Activated CD8-positive, alpha-beta T cell treated with anti-CD3 and anti-CD28 coated beads for 36 hours (primary cell): ENCODE measurements at places on chromosomes 5 and 9. TPM values are rescaled to one million over a fixed set of nuclear protein-coding genes. Genes with fewer than 3 reads are reported as not detected.
A peak's percentile ranks its signal among the peaks of the same experiment; 100 is the strongest.

PCDHB8 gene
- not detected for total RNA-seq

TUSC1 gene
- 0.25 TPM for total RNA-seq

- DNase-seq, result no peak
Measured at GRCh38 chr5:142689081-142689480, 3.2 kb upstream of the FGF1 start.

DNA sequence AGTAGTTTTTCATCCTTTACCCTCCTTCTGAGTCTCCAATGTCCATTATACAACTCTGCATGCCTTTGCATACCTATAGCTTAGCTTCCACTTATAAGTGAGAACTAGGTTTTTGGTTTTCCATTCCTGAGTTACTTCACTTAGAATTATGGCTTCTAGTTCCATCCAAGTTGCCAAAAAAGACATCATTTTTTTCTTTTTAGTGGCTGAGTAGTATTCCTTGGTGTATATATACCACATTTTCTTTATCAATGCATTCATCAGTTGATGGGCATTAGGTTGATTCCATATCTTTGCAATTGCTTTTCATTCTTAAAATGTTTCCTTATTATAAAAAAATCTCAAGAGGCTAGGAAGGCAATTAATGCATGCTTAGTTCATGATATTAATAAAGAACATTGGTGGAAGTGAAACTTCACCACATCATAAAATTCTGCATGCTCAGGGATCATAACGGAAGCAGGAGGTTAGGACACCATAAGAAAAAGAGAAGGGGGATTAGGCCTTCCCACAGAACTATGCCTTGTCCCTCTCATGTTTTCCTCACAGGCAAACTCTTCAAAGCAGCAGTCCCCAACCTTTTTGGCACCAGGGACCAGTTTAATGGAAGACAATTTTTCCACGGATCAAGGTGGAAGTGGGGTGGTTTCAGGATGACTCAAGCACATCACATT, 105.2 kb downstream of the FRMD3 start:
- DNase-seq, result no peak

DNA sequence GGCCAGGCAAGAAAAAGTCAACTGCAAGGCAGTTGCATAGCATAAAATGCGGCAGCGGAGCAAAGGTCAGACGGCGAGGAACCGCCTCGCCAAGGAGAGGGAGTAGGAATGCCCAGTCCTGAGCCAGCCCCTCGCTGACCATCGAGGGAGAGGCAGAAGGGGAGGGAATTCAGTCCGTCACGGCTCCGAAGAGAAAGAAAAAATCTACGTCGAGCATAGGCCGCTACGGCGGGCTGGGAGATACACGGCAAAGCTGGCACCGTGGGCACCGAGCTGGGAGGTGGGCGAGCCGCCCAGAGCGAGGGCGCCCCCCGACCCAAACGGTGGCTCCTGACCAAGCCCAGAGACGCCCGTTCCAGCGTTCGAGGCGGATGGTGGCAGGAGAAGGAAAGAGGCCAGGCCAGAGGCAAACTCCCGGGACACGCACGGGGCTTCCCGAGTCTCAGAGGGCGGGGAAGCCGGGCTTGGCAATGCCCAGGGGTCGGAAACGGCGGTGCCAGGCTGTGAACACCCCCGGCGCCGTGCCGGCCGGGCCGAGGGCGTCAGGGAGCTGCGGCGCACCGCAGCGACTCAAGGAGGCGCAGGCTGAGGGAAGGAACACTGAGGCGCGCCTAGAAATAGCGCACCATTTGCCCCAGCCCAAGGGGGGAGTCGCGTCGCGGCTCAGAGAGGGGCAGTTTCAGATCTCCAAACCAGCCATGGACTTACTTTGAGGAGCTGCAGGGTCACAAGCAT, 518 bp downstream of the SPRY4 start:
- DNase-seq, result no peak

- peak; percentile 86 for DNase-seq
Measured at GRCh38 chr9:128160603-128160987, 530 bp downstream of the BBLN start.

- no peak for DNase-seq
Measured at GRCh38 chr5:33843579-33843978, 48.2 kb downstream of the ADAMTS12 start.

SLC6A18 gene
- not detected for total RNA-seq

- no peak for DNase-seq
Measured at GRCh38 chr5:81718300-81718699, 32.6 kb downstream of the SSBP2 start.

GRCh38 chr5:60066502-60066901, 173.0 kb upstream of the PDE4D start:
- no peak for DNase-seq

GRCh38 chr9:71767163-71767775, 1.0 kb downstream of the CEMIP2 start:
- no peak for DNase-seq

DNA sequence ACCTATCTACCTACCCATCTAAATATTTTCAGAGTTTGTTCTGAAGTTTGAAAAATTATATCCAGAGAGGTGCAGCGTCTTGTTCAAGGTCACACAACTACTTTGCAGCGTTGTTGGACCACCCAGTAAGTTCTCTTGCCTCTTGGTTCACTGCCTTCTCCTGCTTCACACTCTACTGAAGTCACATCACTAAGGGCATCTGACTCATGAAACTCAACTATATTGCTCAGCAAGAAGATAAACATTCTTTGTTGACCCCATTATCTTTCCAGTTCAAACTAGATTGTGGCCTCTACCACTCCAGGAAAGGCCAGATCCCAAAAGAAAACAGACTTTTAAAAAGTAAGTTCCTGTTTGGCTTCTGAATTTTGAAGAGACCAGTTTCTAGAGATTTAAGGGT, 326.9 kb downstream of the SLIT3 start:
- DNase-seq, result no peak

GRCh38 chr9:98795970-98796363, 388 bp downstream of the ANKS6 start:
- no peak for DNase-seq

DAB2 gene
- total RNA-seq, result not detected
